NCI-H1092 treated with DMSO at 0.1 percent for 48 hours (cell line): ENCODE measurements at places on chromosomes 1 and 21.

DNA sequence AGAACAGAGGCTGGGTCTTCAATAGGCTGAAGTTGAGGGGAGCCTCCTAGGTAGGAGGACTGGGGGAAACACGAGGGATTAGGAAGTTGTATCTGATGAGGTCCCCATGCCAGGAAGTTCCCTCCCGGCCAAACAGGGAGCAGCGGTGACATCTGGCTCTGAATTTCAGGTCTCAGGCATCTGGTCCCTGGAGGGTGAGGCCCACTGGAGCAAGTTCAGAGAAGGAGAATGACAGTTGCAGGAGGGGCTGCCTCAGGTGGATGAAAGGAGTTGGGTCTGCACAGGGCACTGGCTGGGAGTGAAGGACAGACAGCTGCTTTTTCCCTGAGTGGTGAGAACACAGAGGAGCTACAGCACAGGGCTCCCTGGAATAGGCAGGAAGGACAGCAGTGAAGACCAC is 9.1 kb downstream of the TMEM9 start:
- no peak for DNase-seq

DNA sequence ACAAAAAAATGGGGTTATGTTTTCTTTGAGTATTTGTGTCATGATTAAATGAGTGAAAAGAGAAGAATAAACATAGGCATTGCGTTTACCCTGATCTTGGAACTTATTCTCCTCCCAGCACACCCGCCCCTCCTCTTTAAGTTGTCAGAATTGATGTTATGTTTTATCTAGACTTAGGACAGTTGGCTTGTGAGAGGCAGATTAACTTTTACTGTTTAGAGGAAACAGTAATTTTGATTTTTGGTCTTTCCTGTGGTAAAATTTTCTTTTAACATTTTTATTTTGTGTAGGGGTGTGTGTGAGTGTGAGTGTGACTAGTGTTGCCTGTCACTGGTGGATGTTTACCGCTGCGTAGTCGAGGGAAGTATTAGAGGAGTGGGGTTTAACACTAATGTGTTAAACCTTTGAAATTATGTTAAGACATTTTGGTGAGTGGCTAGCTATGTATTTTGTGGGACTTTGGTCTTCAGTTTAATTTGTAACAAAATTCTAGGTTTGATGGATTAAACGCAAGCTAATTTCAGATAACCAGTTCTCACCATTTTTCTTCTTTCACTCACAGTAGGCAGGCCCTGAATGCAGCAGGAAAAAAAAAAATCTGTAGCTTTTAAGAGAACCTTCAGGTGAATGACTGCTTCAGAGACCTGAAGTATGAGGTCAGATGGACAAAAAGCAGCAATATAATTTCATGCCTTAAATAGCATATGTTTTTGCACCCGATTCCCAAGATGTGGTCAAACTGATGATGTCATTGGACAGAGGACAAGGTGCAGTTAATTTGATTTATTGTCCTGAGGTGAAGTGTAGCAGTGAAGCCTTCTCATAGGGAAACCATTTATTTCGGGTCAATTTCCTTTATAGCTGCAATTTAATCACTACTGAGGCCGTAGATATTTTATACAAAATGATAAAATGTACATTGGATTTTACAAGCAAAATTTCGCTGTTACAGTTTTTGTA is 2.7 kb downstream of the POU2F1 start:
- DNase-seq = no peak

DNA sequence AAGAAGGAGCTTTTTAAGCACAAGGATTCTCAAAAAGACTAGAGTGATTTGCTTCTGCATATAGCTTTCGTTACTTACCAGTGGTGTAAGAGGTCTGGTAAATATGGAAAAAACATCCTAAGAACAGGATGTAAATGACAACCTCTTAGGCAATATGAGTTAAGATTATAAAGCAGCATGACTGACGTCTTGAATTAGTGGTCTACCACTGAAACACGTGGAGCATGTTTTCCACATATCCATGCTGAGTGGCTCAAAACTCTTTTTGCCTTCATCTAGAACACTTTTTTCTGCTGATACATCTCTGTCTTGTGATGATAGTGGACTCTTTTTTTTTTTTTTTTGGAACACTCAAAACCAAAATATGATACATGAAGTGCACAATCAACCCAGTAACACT is 44.6 kb downstream of the RCAN1 start:
- DNase-seq = no peak

DNA sequence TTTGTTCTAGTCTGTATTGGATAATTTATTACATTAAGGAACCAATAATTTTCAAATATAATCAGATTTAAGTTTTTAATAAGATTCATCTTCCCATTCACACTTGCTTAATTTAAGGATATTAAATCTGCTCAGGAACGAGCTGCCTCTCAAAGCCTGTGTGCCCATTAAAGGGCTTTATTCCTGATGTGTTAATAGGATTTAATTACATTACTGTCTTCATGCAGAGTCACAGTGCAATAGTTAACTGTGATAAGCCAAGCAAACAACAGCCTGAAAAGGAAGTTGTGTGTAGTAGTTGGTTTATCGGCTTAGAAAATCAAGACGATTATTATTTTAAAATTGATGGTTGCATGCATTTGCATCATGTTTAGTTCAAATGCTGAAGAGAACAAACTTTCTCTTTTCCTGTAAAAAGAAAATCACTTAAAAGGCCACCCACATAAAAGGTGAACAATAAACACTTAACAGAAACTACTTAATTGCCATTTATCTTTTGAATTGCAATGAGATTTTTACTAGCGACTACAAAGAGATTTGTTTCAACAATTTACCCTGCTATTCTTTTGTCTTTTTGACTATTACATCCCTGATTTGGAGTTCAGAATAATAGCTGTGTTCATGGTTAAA is 174.6 kb downstream of the RWDD3 start:
- no peak for DNase-seq

DNA sequence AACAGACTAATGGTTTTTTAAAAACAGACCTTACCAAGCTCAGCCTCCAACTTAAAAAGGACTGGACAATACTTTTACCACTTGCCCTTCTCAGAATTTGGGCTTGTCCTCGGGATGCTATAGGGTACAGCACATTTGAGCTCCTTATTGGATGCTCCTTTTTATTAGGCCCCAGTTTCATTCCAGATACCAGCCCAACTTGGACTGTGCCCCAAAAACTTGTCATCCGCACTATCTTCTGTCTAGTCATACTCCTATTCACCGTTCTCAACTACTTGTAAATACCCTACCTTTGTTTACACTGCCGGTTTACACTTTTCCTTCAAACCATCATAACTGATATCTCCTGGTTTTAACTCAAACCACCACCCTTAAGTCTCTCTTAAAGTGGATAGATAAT is 17.9 kb upstream of the ANKRD13C start:
- DNase-seq = no peak

GRCh38 chr1:25760122-25760719 is 39.8 kb upstream of the SELENON start:
- DNase-seq = no peak

DNA sequence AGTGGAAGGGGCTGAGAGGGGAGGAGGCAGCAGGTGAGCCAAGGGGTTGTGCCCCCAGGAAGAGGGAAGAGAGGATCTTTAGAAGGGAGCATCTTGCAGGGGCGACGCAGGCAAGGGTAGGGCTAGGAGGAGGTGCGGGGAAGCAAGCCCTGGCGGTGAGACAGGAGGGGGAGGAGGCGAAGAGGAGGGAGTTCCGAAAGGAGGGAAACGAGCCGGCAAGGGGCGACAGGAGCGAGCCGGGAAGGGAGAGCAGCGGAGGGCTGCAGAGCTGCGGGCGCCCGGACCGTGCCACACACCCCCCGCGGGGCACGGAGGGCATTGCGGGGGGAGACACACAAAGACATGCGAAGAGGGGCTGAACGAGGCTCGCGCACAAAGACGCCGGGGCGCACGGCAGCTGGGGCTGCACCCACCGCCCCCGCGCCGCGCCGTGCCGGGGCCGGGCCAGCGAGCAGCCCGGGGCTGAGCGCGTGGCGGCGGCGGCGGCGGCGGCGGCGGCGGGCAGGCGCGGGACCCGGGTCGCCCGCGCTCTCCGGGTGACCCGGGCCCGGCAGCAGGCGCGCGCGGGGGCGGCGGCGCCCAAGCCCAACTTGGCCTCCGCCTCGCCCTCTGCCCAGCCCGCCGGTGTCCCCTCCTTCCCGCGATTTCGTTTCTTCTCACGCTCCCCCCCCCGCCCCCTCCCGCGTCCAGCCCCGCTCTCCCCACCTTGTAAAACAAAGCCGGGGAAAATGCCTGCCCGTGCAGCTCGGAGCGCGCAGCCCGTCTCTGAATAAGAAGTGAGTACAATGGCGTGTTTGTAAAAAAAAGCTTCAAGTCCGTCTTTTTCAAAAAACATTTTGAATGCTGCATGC is at the start of gene KCNK2:
Gene KCNK2 (plus strand): TSS at position 206 of the 851 bp plus-strand sequence. CDS start 649 bp downstream, outside the sequence.
- DNase-seq = peak; percentile 16

GRCh38 chr1:20786253-20787028 is 666 bp downstream of the HP1BP3 start:
- peak; percentile 99 for DNase-seq

DNA sequence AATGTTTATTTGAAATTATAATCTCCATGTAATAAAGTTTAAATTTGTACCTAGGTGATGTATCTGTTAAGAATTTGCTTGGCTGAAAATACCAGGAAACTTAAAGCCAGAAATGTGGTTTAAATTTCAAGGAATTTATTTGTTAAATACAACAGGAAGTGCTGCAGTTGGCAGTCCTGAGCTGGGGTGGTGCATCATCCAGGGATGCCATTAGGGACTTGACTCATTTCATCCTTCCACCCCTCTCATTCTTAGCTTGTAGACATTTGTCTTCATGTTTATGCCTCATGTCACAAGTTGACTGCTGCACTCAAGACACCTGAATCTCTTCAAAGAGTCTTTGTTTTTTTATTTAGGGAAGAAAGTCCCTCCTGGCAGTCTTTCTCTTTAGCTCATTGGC is 175.9 kb downstream of the LHX8 start:
- DNase-seq = no peak

DNA sequence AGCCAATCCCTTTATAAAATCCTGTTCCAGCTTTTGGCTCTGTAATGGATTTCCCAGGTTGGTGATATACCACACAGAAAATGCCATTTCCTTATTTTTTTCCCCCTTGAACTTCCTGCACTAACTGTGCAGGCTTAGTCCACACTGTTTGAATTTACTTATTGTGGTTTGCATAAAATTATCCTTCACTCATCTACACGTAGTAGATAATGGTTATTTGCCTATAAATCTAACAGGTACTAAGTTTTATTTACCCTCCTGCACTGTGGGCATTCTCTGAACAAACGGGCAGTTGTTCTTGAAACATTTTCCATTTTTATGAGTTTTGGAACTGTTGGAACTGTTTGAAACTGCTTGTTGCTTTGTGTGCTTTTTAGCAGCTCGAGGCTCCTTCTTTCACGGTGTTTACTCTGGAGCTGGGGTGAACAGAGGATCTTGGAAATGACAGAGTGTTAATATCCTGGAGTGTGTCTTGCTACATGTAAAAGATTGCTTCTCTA is 23.0 kb upstream of the KIFAP3 start:
- DNase-seq = peak; percentile 17

GRCh38 chr1:47682786-47683350 is 245.0 kb downstream of the FOXD2 start:
- DNase-seq = no peak

GRCh38 chr1:239843541-239843940 is 248.1 kb upstream of the FMN2 start:
- no peak for DNase-seq

- no peak for DNase-seq
Observed at GRCh38 chr1:6577831-6578525, 1.8 kb upstream of the ZBTB48 start.

DNA sequence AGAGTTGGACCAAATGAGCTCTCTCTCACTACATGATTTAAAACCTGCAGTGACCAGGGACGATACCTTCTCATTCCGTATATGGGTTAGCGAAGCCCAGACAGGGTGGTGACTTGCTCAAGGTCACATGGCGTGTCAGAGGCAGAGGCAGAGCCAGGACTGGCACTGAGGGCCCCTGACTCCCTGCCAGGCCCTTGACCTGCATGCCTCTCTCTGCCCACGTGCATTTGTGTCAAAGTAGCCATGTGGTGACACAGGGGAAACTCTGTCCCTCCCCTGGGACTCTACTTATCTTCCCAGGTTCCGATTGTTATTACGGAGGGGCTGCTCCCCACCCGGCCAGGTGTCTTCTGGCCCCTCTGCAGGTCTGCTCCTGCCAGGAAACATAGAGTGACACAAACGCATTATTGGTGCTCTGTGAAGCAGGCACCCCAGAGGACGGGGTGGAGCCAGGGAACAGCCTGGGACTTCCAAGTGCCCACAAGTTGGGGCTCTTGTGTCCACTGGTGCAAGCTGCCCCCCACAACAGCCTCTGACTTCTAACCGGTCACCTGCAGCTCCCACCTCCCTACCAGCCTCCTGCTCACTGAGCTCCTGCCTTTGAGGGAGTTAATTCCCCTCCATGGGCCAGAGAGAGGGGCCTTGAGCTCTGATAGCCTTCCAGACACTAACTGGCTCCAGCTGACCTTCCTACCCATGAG is 7.3 kb upstream of the TINAGL1 start:
- no peak for DNase-seq

DNA sequence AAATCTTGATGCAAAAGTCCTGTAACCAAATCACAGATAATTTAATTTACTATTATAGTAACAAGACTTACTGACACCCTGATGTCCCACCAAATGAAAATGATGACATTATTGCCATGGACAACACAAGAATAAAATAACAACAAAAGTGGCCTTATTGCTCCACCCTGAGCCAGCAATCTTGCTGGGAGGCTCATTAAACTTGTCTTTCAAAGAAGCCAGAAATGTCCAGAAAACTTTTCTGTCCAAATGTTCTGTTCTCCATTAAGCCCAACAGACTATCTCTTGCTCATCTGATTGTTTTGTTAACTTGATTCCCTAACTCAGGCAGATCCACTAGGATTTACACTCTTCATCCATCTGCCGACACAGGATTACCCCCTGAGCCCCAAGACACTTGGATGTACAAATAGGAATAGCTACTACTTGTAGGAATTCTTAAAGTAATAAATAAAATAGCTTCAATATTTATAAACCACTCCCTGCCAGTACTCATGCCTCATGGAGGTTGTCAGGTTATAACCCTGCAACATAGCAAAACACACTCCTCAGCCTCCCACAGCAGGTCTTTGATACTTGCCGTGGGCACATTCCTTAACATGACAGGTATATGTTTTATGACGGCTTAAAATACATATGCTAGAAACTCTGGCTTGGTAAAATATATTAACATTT is 84.9 kb downstream of the PTPN14 start:
- DNase-seq = no peak
